ENCODE measurements at places on chromosomes 2 and 18. TPM values are rescaled to one million over a fixed set of nuclear protein-coding genes. Genes with fewer than 3 reads are reported as not detected.

GRCh38 chr2:181146171-181146570 is 165.8 kb downstream of the UBE2E3 start:
- H3K4me1 ChIP-seq = no peaks in the 10 kb centered on the region
- H3K27ac ChIP-seq = no peak overlapping the region

DNA sequence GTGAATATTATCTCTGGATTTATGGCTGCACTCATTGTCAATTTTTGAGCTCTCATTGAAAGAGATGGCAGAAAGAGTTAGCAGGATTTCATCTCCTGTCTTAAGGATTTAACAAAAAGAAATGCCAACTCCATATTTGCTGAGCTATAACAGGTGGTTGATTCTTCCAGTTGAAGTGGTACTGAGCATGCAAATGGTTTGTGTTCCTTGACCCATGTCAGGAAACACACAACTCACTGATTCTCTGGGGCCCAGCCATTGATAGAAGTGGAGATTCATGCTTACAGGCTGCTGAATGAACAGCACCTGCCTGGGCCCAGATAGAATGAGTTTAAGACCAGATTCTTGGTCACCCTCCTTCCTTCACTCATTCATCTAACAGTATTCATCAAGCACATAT is 128.8 kb downstream of the CERS6 start:
- H3K4me3 ChIP-seq = no peak overlapping the region
- H3K27ac ChIP-seq = no peak overlapping the region
- H3K27me3 ChIP-seq = no peaks in the 10 kb centered on the region
- DNase-seq = no peak
- H3K4me1 ChIP-seq = peaks cover 39% of the 10 kb centered on the region
- H3K36me3 ChIP-seq = no peaks in the 10 kb centered on the region

DNA sequence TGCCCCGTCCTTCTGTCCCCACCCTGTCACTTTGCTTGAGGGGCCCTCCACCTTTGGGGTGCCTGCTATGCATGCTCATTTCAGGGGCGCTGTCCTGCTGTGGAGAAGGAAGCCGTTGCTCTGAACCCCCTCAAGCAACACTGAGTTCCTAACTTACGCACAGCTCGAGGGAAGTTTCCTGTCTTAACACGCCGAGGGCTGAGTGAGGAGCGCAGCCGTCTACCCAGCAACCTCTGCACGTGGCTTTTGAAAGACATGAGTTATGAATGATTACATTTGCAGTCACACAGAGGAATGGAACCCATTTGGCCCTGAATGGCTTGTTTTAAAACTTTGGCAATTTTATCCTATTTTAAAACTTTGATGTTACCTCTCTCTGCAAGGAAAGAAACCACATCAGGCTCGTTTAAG is 14.0 kb downstream of the RAMP1 start:
- H3K27ac ChIP-seq = peak overlapping the region; percentile 35
- peaks cover 37% of the 10 kb centered on the region for H3K4me1 ChIP-seq
- H3K4me3 ChIP-seq = no peak overlapping the region
- no peaks in the 10 kb centered on the region for H3K27me3 ChIP-seq

DNA sequence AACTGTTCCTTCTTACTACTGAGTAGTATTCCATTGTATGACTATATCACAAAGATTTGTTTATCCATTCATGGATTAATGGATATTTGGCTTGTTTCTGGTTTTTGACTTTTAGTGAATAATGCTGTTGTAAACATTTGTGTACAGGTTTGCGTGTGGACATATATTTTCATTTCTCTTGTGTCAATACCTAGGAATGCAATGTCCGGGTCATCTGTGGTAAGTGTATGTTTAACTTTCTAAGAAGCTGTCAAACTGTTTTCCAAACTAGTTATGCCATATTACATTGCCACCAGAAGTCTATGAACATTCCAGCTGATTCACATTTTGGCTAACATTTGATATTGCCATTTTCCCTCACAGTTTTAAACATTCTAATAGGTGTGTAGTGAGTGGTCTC is 29.1 kb upstream of the SLC16A14 start:
- H3K4me1 ChIP-seq = no peaks in the 10 kb centered on the region
- no peaks in the 10 kb centered on the region for H3K36me3 ChIP-seq
- H3K27me3 ChIP-seq = no peaks in the 10 kb centered on the region
- no peak overlapping the region for H3K4me3 ChIP-seq
- H3K27ac ChIP-seq = peak overlapping the region; percentile 51

Gene HOXD1
- not detected for total RNA-seq

Gene METAP1D
- total RNA-seq = 5.9 TPM

Gene CHRNG
- not detected for total RNA-seq

Data from esophagus squamous epithelium (tissue), 5 donors.